ENCODE measurements at places on chromosomes 12 and 14.

GRCh38 chr12:68772714-68773113, 26.7 kb downstream of the SLC35E3 start:
- no peak for DNase-seq

DNA sequence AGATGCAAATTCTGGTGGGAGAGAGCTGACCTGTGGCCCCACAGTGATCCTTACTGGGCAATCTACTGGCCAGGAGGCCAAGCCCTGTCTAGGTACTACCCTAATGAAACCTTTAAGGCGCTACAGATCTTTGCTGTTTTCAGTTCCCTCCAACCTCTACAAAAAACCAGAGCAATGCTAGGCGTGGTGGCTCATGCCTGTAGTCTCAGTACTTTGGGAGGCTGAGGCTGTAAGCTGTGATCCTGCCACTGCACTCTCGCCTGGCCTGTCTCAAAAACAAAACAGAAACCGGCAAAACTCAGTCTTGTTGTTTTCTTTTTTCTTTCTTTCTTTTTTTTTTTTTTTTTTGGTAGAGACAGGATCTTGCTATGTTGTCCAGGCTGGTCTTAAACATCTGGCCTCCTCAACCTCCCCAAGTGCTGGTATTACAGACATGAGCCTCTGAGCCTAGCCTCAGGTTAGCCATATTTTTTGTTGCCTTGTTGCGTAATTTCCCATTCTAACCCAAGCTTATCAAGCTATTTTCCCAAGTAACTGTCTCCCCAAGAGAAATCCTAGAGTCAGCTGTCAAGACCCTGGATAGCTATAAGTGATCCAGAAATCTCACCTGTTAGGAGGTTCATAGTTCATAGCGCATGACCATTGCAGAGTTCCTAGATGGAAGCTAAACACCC, 2.8 kb downstream of the ETFBKMT start:
- no peak for DNase-seq

GRCh38 chr12:111745211-111745610, 21.5 kb upstream of the ALDH2 start:
- DNase-seq = no peak

- no peak for DNase-seq
Measured at GRCh38 chr12:105451798-105452197, 121.3 kb downstream of the C12orf75 start.

DNA sequence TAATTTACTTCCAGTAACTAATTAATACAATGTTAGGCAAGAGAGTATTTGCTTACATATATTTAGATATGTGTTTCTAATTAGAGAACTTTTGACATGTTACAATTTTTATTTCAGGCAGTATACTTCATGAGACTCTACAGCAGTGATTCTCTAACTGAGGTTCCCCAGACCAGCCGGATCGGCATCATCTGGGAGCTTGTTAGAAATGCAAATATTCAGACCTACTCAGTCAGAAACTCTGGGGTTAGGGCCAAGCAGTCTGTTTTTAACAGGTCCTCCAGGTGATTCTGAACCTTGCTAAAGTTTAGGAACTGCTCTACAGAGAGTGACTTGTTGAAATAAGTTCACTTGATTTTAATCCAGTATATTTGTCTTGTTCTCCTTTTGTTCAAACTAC, 46.5 kb downstream of the ARID2 start:
- DNase-seq = no peak

- DNase-seq = no peak
Measured at GRCh38 chr14:96960598-96961116, 163.5 kb downstream of the VRK1 start.

- no peak for DNase-seq
Measured at GRCh38 chr14:76687611-76688382, 73.5 kb upstream of the VASH1 start.

- peak; percentile 44 for DNase-seq
Measured at GRCh38 chr14:105093038-105093430, 27.8 kb upstream of the GPR132 start.

- no peak for DNase-seq
Measured at GRCh38 chr14:90649083-90649482, 167.1 kb downstream of the TTC7B start.

DNA sequence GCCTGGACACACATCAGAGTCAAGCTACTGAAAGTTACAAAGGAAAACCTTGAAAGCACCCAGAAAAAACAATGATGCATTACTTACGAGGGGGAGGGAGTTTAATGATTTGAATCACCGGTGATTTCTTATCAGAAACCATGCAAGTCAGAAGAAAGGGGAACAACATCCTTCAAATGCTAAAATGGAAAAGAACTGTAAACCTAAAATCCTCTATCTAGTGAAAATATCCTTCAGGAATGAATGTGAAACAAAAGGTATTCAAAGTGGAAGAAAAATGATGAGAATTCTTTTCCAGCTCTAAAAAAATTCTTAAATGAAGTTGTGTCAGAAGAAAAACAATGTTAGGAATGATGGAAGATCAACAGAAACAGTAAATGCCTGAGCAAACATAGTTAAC, 16.8 kb downstream of the SCAF11 start:
- DNase-seq = no peak

DNA sequence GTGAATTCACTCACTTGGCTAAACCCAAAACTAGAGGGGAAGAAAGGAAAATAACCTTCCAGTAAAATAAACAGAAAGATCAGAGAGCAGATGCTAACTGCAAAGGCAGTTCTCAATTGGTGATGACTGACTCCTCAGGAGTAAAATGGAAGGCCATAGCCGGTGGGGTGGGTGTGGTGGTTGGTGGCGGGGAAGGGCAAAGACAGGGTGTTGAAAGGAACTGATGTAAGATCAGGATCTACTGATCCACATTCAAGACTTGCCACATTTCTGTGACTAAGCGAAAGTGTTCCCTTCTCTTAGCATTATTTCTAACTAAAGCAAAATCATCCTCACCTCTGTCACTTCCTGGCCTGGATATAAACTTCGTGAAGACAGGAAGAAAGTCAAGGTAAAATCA, 26.3 kb upstream of the TC2N start:
- no peak for DNase-seq

GRCh38 chr12:14928931-14929330, 9.4 kb downstream of the ERP27 start:
- no peak for DNase-seq

GRCh38 chr14:75979648-75980565, 1.9 kb downstream of the TGFB3 start:
- DNase-seq = no peak

- peak; percentile 72 for DNase-seq
Measured at GRCh38 chr12:93743229-93743998, 66.2 kb downstream of the CRADD start.

- DNase-seq = no peak
Measured at GRCh38 chr12:24739106-24739779, 209.7 kb downstream of the BCAT1 start.

DNA sequence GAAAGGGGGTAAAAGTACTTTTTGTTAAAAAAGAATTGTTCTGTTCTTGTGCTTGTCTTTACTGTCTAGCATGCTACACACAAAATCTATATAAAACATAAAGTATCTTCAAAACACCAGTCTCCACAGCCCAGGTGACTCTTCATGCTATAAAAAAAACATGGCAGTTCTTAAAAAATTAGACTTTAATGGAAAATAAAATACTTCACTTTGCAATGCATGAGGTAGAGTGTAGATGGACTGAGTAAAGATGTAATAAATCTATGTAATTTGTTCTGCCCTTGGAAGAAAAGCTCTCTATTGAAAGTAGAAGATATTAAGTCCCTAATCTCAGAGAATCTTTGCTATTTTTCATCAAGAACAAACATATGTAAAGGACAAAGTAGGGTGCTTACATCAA, 425.4 kb downstream of the NOVA1 start:
- no peak for DNase-seq

- no peak for DNase-seq
Measured at GRCh38 chr14:73467800-73468199, 9.5 kb upstream of the NUMB start.

DNA sequence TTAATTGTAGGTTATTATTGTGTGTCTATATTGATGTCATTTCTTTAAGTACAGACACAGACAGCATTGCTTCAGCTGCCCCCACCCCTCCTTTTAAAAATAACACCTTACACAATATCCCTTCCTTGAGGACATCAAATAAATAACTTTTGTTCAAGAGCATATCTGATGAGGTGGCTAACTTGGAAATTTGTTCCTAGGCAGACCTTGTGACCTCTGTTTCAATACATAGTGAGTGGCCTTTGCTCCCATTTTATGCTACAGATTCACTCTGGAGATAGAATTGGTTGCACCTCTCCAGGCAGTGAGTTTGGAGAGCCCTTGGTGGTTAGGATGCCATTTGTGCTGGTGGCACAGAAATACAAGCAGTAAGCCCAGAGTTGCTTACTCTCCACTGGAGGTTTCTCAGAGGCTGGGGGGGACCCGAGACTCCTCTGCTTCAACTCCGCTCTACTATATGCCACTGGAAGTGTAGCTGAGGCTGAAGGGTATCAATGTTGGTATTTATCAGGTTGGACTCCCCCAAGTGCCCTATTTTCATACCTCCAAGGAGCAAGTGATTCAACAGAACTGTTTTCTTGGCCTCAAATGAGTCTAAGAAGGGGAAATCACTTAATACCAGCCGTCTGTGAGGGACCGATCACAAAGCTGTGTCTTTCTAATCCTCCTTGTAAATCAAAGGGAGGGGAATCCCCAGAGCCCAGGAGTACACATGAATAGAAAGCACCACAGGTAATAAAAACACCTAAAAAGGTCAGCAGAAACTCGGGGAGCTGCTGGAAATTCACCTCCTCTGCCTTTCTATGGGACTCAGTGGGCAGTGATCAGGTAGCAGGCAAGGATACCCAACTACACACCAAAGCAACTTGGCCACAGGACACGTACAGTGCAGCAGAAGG, 463.1 kb downstream of the RAD51B start:
- DNase-seq = no peak

DNA sequence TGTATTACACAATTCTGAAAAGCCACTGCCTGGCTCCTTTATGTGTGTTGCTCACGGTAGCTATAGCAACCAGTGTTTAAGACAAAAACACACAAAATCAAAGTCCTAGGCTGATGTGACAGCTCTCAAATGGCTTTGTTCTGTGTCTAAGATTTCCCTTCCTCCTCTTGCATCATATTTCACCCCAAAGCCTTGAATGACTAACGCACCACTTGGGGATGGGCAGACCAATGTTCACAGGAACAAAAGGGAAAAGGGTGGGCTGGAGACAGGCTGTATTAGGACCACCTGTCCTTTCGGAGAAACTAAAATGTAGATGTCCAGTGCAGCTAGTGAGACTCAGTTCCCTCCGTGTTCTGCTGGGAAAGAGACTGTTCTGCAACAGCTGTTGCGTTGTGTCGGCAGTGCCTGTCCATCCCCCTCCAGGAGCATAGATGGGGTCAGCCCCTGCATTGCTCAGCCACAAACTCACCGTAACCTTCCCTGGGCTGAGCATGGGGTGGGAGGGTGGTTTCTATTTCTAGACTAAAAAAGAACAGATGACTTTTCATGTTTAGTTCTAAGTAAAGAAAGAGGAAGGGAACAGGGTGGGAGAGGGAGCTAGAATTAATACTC, 26.8 kb upstream of the DAAM1 start:
- peak; percentile 60 for DNase-seq

GRCh38 chr12:100504804-100505203, 31.1 kb downstream of the NR1H4 start:
- no peak for DNase-seq

GRCh38 chr14:88473791-88474190, 81.0 kb downstream of the PTPN21 start:
- no peak for DNase-seq

DNA sequence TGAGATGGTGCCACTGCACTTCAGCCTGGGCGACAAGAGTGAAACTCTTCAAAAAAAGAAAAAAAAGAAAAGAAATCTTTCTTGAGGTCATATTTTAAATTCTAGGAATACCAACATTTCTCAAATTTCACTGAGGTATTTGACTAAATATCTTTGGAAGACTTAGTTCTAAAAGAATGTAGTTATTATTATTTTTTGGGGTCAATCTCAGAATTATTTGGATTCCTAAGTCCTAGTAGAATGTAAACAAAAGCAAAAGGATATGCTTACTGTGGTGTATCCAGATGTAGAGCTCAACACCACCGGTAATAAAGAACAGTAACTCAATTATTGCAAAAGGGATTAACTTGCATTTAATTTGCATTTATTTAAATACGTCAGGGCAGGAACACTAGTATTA, 25.0 kb downstream of the PRICKLE1 start:
- no peak for DNase-seq

DNA sequence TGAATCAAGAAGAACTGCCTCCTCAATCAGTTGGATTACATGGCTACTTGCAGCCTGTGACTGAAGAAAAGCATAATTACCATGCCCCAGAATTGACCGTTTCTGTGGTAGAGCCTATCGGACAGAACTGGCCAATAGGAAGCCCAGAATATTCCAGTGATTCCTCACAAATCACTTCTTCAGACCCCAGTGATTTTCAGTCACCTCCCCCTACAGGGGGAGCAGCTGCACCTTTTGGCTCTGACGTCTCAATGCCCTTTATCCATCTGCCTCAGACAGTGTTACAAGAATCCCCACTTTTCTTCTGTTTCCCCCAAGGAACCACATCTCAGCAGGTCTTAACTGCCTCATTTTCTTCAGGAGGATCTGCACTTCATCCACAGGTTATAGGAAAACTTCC, 80.8 kb downstream of the RAD52 start:
- no peak for DNase-seq

DNA sequence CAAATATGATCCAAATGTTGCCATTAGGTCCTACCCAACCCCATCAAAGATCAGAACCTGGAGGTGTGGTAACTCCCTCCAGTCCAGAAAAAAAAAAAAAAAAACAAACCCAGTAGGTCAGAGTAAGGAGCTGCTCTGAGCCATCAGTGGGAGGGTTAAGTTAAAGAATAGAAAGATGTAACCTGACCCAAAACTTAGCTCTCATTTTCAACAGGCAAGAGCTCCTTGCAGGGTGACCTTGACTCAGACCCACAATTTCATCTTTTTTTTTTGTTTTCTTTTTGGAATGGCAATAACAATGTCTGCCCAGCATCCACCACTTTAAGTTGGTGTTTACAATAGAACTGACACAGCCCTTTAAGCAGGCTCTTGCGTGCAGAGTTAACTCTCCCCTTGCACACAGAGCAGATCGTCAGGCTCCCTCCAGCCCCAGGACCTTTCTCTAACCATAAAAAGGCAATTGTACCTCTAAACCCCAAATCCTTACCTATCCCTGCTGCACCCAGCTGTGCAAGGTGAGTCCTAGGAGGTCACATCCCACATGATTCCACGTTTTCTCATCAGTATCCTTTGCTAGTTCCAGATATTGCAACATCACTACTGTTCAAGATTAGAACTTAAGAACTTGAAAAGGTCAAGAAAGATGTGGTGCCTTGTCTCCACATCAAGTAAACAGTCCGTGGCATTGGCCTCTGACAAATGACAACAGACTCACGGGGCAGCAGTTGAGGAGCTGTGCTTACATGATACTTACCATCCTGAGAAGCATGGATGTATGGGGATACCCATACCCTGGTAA, 178.6 kb upstream of the EEA1 start:
- peak; percentile 32 for DNase-seq

GRCh38 chr12:81231574-81232368, 153.9 kb downstream of the ACSS3 start:
- DNase-seq = peak; percentile 97
